Tibial artery (tissue), 4 donors: ENCODE measurements at places on chromosomes 2 and 18.

DNA sequence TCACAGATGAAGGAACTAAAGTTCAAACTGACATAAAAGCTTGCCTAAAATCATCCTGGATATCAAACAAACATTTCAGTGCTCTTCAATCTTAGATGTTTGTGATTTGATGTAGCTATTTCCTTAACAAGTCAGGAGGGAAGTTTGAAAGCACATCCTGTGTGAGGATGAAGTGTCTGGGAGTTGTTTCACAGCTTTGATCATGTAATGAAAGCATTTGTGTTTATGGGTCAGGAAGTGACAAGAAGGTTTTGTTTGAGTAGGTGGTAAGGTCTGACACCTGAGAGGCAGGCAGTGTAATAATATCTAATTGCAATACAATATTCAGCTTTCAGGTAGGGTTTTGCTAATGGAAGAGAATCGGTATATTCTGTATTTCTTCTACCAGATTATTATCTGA is 26.0 kb upstream of the CSRNP3 start:
- DNase-seq, result no peak

- DNase-seq, result no peak
Measured at GRCh38 chr2:149816756-149817551, 229.4 kb upstream of the MMADHC start.

GRCh38 chr18:27959101-27959500 is 217.8 kb downstream of the CDH2 start:
- no peak for DNase-seq

- DNase-seq, result no peak
Measured at GRCh38 chr2:179856205-179856604, 5.2 kb downstream of the ZNF385B start.

- DNase-seq, result no peak
Measured at GRCh38 chr2:23859983-23860382, 66.9 kb downstream of the ATAD2B start.

GRCh38 chr18:55737781-55738468 is 149.9 kb upstream of the TCF4 start:
- DNase-seq, result no peak

GRCh38 chr18:58863539-58864145 is 1.0 kb upstream of the ZNF532 start:
- DNase-seq, result peak; percentile 52
